Choroid plexus epithelial cell (primary cell): ENCODE measurements at places on chromosomes 4 and X.

DNA sequence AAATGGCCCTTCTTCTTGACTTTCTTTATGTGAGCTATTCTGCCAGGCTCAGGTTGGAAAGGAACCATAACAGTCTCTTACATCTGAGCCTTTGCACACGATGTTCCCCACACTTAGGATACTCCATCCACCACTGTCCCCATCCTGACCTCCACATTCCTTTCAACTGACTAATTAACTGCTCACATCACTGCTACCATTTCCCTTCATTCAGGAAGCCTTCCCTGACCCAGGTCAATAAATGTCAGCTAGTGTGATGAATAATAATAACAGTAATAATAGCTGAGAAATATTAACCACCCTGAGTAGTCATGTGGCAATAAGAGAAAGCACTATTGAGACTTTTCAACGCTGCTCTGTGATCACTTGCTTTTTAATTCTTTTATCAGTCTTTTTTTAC is 291.7 kb downstream of the KCNIP4 start:
- DNase-seq, result peak; percentile 95

DNA sequence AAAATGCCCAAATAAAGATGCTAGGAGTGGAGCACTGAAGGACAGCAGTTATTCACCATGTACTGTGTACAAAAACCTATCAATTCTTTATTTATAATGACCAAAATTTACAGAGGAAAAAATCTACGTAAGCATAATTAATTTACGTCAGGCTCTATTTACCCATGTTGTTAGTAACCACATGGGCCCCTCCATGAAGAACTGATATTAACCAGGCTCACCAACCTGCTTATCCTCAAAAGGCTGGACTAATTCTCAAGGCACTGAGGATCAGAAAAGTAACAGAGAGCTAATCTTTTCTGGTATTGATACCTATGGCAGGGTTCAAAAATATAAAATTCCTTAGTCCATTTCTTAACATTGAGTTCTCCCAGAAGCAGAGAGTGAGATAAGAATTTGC is 140.0 kb downstream of the ARHGAP6 start:
- no peak for DNase-seq

DNA sequence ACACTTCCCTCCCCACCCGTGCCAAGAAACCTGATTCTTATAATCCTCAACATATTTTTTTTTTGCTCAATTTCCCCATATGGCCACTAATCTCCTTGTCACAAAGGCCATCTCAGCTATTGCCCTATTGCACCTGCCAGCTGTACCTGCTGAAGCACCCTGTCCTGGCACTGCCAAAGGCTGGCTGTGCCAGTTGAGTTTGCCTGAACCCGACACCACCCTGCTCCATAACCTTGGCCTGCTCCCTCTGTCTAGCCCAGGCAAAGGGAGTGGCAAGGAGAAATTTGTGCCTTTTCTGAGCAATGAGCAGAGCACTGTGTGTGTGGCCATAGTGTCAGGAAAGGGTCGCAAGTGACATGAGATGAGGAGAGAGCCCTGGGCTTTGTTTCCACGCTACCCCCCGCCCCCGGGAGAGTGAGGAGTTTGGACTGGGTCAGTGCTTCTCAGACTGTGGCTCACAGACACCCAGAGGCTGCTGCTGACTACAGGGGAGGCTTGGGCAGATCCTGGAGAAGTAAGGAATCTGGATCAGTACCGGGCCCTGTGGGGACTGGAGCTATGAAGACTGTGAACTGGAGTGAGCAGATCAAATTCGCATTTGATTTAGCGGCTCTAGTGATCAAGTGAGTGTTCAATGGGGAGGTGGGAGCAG is 42.2 kb upstream of the HMGB3 start:
- no peak for DNase-seq

DNA sequence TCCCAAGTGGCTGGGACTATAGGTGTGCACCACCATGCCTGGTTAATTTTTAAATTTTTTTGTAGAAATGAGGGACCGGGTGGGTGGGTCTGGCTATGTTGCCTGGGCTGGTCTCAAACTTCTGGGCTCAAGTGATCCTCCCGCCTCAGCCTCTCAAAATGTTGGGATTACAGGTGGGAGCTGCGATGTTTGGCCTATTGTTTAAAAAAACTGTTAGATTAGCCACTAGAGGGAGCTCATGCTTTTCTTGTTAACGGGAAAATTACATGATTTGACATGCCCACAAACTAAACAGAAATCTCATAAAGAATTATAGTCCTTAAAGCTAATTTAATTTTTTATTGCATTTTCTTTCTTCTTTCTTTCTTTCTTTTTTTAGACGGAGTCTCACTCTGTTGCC is 5.0 kb upstream of the SDAD1 start:
- peak; percentile 78 for DNase-seq

DNA sequence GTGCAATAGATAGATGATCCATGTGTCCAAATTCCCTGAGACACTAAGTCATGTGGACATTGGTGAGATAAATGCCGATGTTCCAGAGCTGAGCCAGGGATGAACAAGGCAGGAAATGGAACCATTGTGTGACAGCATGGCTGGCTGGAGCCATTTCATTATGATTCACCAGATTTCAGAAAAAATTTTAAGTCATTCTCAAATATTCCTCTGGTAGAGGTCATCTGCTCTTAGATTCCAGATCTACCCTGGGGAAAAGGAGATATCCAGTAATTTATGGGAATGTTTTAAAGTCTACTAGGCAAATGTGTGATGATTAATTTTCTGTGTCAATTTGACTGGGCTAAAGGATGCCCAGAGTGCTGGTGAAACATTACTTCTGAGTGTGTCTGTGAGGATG is 287.3 kb downstream of the STK32B start:
- DNase-seq, result no peak

DNA sequence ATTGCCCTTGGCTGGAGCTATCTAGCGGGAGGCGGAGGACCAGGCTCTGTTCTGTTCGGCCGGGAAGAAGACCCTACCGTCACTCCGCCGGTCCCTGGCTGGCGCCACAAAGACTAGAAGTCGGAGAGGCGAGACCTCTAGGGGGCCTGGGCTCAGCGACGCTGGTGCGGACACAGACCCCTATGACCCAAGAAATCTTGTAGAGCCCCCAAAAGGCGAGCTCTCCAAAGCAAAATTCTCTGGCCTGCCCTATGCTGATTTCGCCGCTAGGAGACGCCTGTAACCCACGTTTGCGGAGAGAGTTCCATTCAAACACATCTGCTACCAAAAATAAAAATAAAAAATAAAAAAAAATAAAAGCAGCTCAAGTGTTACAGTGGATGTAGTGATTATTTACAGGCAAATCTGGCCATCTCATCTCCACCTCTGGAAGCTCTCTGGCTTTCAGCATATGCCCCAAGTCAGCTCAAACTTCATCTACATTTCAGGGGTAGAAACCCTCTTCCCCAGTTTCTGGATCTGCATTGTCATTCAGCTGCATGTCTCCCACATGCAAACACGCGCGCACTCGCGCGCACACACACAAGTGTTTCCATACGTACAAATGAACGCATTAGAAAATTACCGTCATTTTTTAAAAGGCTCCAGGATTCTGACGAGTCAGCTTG is 2.4 kb upstream of the PCDH10 start:
- DNase-seq, result peak; percentile 76

DNA sequence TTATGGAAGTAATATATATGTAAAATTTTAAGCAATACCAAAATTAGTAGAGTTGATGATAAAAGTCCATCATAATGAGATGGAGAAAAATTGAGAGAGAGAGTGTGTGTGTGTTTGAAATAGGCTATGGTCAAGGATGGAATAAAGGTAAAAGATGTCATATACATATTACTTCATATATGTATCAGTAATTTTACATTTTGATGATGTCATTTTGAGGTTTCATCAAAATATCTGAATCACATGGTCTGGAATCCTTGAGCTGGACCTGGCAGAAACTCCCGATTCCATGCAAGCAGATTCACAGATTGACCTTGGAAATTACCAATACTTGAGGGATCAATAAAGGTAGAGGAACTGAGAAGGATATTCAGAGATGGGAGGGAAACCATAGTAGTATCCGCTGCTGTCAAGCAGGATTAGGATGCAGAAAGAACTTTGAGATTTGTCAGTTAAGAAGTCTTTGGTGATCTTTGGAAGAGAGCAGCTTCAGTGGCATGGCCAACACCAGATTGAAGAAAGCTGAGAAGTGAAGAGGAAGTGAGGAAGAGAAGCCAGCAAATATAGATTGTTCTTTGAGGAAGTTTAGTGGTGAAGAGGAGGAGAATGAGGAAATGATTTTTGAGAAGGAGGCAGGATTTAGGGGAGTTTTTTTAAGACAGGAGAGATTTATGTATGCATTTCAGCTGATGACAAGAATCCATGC is 21.5 kb downstream of the DNAAF6 start:
- no peak for DNase-seq

- no peak for DNase-seq
Observed at GRCh38 chrX:97401586-97402136, 518.0 kb downstream of the RPA4 start.

DNA sequence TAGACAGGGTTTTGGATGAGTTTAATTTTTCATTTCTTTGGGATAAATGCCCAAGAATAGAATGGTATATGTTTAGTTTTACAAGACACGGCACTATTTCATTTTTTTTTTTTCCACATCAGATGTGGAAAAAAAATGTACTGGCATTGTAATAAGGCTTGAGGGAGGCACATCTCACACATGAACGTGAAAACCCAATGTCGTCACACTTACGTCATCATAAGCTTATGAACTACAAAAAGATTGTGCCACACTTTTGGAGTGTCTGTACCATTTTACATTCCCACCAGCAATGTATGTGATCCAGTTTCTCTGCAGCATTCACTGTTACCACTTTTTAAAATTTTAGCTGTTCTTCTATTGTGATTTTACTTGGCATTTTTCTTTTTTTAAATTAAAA is 74.2 kb downstream of the TAF1 start:
- DNase-seq, result no peak
